Fibroblast of villous mesenchyme (primary cell): ENCODE measurements at places on chromosomes 2 and 18. TPM values are rescaled to one million over a fixed set of nuclear protein-coding genes. Genes with fewer than 3 reads are reported as not detected.

DNA sequence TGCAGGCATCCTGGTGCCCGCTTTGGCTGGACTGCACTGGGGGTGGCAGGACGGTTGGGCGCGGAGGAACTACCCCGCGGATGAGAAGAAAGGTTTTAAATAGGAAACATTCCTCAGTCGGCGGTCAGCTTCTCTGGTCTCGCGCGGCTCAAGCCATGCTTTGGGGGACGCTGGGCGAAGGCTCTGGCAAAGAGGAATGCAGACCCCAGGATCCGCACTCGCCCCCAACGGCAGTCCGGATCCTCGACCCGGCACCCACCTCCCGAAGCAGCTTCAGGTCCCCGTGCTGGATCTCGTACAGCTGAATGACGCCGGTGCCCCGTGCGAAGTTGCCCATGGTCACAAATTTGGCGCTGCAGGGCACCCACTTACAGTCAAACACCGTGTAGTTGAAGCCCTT lies 686 bp upstream of the PNO1 start:
- no peak for DNase-seq

GRCh38 chr2:11560806-11561205 lies 27.0 kb downstream of the GREB1 start:
- DNase-seq = no peak

DNA sequence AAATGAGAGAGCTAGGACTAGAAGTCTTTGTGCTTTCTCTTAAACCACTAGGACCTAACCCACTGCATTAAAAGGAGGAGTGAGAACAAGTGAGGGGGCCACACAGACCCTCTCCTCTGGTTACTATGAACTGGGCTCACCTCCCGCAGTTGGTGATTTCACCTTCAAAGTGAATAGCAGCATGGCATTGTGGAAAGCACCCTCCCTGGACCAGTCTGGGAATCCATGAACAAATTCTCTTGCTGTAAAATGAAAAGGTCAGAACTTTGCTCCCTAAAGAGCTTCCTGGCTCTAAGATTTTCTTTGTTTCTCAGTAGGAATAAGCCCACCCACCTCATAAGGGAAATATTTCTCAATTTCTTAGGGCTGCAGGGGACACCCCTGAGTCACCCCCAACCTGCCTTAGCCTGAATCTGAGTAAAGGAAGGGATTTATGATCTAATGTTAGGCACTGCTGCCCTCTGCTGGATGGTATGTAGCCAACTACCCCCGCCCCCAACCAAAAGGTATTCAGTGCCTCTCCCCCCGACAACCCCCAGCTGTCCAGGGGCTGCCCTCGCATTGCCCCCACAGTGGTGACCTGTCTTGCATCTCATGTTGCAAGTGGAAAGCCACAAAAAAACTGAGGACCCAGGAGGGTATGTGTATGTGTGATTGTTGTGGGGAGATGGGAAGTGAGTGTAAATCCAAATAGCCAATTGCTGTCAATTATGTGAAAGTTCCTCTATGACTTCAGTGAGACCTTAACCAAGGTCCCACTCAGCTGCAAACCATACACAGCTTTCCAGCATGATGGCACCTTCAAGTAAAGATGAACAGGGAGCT lies 230.9 kb upstream of the SLC14A2 start:
- peak; percentile 47 for DNase-seq

GRCh38 chr2:148023861-148024260 lies 3.0 kb downstream of the MBD5 start:
- peak; percentile 11 for DNase-seq

- no peak for DNase-seq
Observed at GRCh38 chr2:240460253-240460711, 24.8 kb downstream of the GPC1 start.

DNA sequence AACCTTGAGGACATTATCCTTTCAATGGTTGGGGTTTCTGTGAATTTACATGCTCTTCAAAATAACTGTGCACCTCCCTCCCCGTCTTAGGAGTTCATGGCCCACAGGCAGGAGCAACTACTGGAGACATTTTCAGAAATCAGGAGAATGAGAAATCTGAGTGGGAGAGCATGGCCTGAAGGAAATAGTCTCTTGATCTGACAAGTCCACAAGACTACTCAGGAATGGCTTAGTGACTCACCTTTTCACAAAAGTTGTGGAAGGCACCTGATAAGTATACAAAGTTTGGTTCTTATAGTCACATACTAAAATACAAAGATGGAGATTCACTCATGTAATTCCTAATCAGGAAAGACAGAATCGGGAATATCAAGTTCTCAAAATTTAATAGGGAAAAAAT lies 83.6 kb upstream of the NCKAP5 start:
- no peak for DNase-seq

GRCh38 chr2:14516844-14517243 lies 115.7 kb upstream of the LRATD1 start:
- peak; percentile 60 for DNase-seq

DNA sequence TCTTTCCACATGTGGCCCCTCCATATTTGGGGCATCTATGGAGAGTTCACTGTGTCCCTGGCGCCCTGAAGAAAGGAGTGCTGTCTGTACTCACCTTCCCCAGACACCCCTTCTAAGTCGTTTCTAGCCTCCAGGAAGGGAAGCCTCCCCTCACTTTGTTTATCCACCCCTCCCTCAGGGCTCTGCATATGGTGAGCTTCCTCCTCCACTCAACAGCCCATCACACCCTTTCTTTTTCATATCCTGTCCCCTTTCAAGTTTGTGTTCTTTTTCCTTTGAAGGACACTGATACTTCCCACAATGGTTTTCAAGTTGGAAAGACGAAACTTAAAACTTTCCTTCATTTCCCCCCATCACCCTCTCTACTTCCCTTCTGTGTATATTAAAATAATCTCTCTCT lies 291.4 kb upstream of the POU3F3 start:
- no peak for DNase-seq

DNA sequence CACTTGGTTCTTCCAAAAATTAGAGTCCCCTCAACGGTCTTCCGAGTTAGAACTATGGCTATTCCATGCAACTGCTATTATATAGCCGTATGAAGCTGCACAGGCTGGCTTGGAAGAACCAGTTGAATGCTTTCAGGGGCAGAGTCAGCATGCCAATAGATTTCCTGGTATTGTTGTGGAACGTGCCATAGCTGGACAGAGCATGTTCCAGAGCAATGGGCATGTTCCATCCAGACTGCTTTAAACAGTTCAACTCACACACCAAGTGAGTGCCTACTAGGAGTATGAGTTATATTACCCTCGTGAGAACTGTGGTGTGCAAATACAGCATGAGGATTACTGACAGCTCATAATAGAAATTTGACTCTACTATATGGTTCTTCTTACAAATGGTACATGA lies 682.0 kb downstream of the SATB2 start:
- no peak for DNase-seq

- no peak for DNase-seq
Observed at GRCh38 chr2:59998324-59998723, 555.1 kb downstream of the BCL11A start.

- peak; percentile 95 for DNase-seq
Observed at GRCh38 chr2:27573452-27573851, 9.4 kb upstream of the ZNF512 start.

- no peak for DNase-seq
Observed at GRCh38 chr2:98478907-98479306, 34.2 kb downstream of the INPP4A start.

- DNase-seq = no peak
Observed at GRCh38 chr2:84946204-84947009, 24.6 kb upstream of the KCMF1 start.

DNA sequence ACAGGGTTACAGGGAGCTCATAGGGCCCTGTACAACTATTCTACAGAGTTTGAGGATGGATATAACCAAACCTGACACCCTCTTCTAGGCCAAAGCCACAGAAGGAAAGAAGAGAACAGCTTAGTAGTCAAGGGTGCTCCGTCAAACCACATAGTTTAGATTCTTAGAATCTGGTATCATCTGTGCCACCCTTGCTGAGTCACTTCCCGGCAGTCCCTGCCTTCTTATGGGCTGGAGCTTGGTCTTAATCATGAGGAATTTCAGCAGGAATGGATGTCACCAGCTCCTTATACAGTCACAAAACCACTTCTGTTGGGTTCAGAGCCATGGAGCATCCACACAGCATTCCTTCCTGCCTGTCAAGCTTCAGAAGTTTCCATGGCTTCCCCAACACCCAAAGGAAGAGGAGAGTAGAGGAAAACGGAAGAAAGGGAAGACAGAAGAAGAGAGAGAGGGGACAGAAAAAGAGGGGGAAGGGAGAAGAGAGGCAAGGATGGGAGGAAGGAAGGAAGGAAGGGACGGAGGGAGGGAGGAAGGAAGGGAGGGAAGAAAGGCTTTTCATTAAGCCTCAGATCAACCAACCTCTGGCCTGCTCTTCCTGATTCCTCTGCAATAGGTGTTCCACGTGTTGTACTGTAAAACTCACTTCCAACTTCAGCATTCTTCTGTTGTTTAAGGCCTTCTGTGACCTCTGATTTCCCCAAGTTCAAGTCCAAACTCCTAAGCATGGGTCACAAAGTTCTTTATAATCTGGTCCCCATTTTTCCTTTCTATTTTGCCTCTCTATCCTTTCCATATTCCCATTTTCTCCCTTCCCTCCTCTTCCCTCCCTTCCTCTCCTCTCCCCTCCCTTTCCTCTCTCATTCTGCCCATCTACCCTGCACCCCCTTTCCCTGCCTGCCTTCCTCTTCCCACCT lies 246.1 kb upstream of the TNP1 start:
- DNase-seq = peak; percentile 70

DNA sequence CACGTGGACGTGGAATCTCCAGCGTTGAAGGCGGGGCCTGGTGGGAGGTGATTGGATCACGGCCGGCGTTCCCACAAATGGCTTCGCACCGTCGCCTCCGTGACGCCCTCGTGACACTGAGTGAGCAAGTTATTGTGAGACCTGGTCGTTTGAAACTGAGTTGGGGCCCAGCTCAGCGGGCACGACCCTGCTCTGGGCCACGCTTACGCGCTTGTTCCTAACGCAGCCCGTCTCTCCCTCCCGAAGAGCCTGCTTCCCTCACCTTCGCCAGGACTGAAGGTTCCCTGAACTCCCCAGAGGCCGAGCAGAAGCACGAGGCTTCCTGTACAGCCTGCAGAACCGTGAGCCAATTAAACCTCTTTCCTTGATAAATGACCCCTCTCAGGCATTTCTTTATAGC lies 121.8 kb downstream of the RTP5 start:
- DNase-seq = no peak

DNA sequence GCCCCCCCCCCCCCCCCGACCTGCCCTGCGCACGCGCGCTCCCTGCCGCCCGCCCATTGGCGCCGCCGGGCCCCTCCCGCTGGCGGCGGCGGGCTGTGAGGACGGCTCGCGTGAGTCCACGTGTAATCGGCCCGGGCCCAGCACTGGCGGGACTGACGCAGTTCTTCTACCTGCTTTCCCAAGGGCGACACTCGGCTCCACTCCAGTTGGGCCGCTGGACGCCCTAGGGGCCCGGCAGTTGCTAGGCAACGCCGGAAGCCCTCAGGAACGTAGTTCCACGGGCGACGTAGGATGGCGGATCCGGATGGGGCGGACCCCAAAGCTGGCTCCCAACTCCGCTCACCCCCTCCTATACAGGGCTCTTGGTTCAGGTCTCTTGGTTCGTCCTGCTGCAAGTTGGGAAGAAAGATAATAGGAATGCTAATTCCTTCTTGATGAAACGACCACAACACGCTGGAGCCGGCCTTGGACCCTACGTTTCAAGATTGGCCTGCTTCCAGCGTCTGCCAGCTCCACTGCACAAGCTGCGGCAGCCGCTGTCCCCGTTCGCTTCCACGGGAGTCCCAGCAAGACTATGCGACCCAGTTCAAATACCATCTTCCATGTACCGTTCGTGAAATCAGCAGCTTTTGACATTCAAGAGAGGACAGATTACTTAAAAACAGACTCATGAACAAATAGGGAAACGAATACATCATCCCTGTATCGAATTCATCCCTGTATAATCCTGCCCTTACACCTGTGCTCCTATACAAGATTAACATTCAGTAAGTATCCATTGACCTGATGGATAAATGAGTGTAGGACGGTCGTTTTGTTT lies 415 bp upstream of the MCFD2 start:
- DNase-seq = peak; percentile 90

- DNase-seq = no peak
Observed at GRCh38 chr2:38243186-38243880, 133.7 kb downstream of the ATL2 start.

GRCh38 chr2:1671916-1672315 lies 72.4 kb downstream of the PXDN start:
- no peak for DNase-seq

GRCh38 chr2:126586317-126586716 lies 69.6 kb upstream of the GYPC start:
- no peak for DNase-seq

DNA sequence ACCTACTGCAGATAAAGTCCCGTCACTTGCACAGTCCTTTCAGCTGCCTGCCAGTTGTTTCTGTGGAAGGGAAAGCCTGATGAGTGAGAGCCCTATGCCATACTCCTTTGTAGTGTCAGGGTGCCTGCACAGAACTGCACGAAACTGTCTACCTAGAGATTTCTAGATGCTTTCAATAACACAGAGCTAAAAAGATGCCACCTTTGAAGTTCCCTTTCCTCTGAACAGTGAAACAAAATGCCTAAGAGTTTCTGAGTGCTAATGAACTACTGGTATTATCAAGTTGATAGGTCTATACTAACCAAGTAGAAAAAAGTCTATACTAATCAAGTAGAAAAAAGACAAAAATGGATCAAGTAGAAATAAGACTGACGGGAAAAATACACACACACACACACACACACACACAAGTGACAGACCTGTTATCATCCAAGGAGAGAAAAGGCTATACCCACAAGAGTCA lies 79.0 kb downstream of the TLK1 start:
- no peak for DNase-seq

- DNase-seq = no peak
Observed at GRCh38 chr18:50401295-50401694, 26.4 kb downstream of the SKA1 start.

DNA sequence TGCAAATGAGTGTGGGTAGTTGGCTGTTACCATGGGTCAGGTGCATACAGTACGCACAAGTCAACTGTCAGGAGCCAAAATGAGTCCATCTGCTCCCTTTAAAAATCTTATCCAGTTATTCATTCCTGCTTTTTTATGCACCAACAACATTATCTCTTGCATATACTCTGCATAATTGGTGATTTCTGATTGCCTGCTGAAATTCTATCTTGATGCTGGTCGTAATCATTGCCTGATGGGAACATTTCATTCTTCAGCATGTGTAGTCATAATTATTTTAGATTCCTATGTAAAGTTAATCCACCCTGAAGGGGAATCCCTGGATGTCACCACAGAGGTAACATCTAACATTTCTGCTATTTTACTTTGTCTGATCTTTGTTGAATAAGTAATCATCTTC lies 102.2 kb upstream of the RND3 start:
- DNase-seq = peak; percentile 20

- DNase-seq = no peak
Observed at GRCh38 chr2:53572696-53573095, 194.9 kb upstream of the CHAC2 start.

DTNA gene
- 6.8 and 18.1 TPM in 2 replicates for total RNA-seq

MOGAT1 gene
- total RNA-seq = not detected in 2 replicates

OTOF gene
- under 0.01 TPM in 2 replicates for total RNA-seq

CCDC141 gene
- total RNA-seq = under 0.01 TPM in 1 of 2 replicates, not detected in the other

SLC38A11 gene
- total RNA-seq = under 0.01 TPM in 1 of 2 replicates, not detected in the other

IL37 gene
- 0.32 TPM in 1 of 2 replicates, not detected in the other for total RNA-seq

HOXD1 gene
- under 0.01 and 0.32 TPM in 2 replicates for total RNA-seq

C1GALT1C1L gene
- total RNA-seq = 0.86 and 1.3 TPM in 2 replicates

CEP76 gene
- total RNA-seq = 9.0 and 12.5 TPM in 2 replicates

CCDC178 gene
- total RNA-seq = 0.32 and 0.43 TPM in 2 replicates

SULT1C4 gene
- 0.32 and 0.43 TPM in 2 replicates for total RNA-seq

DPYSL5 gene
- total RNA-seq = not detected in 2 replicates

FBXO48 gene
- 0.32 and 0.86 TPM in 2 replicates for total RNA-seq
